ENCODE measurements at places on chromosomes 7 and 10.

GRCh38 chr7:42511027-42511426 lies 274.0 kb upstream of the GLI3 start:
- DNase-seq = no peak

DNA sequence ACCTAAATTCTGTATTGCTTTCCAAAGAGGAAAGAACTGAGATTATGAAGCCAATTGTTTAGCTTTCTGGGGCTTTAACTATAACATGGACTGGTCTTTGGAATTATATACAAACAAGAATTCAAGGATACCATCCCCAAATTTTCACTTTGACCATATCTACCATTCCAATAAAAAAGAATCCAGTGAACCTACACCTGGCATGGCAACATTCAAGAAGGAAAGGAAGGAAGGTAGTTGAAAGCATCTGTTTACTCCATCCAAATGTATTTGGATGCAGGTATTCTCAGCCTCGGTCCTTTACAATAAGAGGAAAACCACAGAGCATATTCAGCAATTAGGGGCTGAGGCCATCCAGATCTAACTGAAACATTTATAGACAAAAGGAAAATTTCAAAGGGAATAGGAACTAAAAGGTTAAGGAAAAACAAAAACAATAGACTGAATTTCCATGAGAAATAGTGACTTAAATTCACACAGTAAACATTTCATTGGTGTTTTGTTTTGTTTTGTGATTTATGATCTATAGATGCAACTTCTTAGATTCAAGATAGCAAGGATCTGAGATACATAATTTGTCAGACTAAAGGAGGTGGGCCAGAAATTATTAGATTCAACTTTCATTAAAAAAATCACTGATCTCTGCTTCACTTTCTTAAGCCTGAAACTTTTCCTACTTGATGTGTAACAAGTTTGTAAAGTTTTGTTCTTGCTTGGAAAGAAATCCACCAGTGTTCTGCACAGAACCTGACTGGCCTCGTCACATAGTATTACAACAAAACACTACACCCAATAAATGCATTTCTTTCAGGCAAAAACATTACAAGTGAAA lies 12.7 kb downstream of the SKIDA1 start:
- DNase-seq = no peak

DNA sequence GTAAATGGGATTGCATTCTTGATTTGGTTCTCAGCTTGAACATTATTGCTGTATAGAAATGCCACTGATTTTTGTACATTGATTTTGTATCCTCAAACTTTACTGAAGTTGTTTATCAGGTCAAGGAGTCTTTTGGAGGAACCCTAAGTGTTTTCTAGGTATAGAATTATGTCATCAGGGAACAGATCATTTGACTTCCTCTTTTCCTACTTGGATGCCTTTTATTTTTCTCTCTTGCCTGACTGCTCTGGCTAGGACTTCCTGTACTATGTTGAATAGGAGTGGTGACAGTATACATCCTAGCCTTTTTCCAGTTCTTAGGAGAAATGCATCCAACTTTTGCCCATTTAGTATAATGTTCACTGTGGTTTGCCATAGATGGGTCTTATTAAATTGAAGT lies 48.8 kb downstream of the ANXA8 start:
- no peak for DNase-seq

DNA sequence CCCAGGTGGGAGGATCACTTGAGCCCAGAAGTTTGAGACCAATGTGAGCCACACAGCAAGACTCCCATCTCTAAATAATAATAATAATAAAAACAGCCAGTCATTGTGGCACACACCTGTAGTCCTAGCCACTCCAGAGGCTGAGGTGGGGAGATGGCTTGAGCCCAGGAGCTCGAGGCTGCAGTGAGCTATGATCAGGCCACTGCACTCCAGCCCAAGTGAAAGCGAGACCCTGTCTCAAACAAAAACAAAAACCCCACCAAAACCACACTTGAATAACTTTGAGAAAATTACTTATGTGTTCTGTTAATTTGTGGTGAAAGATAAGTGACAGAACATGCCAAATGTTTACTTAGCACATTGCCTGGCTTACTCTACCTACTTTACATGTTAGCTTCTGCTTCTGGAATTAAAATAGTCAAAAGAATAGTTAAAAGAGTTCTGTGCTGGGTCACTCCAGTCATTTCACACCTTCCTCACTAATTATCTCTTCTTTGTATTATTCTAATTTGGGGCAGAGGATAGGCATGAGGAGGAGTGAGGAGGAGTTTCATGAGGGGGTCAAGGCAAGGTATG lies 9.8 kb downstream of the TMEM60 start:
- no peak for DNase-seq

DNA sequence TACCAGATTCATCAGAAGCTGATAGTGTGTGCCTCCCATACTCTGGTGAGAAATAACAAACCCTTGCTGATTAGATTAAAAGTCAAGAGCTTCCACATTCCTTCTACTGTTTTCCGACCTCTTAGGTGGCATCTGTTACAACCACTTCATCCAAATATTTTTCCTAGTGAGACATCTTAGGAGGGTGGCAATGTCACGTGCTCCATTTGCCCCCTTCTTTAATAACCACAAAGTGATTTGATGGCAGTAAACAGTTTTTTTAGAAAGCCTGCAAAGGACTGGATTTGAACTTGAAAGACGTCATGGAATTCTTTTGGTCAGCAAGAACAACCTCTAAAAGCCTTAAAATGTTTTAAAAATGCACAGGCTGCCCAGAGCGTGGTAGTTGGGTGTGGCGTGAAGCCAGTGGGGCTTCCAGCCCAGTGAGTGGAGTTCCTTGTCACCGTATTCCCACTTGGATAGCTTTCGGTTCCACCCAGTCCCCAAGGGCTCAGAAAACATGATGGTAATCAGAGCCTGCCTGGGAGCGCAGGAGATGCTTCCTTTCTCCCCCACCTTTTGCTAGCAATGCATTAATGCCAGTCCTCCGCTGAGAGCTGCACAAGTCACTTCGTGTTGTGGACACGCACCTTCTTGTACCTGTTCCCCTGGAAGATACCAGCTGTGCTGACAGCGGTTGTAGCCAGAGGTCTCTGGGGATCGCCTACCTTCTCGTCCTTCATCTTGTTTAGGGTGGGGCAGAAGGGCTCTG lies 256.4 kb downstream of the KIAA1217 start:
- no peak for DNase-seq

DNA sequence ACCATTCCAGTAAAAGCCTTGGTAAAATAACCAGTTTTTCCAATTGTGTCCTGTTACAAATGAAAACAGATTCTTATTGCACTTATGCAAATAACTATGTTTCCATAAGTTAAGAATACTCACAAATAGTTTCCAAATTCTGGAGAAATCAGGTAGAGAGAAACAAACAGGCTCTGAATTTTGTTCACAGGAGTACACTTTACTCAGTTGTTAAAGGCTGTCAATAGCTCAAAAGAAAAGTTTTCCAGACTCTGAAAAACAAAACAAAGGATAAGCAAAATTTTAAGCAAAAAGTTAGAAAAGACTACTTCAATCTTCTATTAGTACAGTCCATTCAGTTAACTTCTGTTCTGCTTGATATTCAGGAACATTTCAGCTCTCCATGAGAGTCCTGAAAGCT lies 32.8 kb upstream of the ZNF365 start:
- DNase-seq = no peak

DNA sequence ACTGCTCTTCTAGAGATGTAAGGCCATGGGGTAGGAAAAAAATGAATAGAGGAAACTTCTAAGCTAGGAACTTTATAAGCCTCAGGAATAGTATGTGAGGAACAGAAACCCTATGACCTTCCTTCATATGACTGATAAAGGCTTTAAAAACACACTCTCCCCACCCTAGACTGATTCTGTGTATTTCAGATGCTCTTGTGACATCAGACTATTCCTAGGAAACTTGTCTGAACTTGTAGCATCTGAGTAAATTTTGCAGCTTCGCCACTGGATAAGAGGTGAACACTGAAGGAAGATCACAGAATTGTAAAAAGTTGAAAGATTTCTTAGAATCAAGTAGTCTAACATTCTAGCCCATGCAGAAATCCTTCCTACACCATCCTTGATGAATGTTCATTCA lies 31.0 kb upstream of the CBLL1 start:
- DNase-seq = no peak

Measured in CD4-positive, alpha-beta T cell treated with Interleukin-2 at 100 ng/mL for 4 hours (primary cell).